LHCN-M2 (cell line): ENCODE measurements at places on chromosomes 16 and 17. TPM values are rescaled to one million over a fixed set of nuclear protein-coding genes. Genes with fewer than 3 reads are reported as not detected.

DNA sequence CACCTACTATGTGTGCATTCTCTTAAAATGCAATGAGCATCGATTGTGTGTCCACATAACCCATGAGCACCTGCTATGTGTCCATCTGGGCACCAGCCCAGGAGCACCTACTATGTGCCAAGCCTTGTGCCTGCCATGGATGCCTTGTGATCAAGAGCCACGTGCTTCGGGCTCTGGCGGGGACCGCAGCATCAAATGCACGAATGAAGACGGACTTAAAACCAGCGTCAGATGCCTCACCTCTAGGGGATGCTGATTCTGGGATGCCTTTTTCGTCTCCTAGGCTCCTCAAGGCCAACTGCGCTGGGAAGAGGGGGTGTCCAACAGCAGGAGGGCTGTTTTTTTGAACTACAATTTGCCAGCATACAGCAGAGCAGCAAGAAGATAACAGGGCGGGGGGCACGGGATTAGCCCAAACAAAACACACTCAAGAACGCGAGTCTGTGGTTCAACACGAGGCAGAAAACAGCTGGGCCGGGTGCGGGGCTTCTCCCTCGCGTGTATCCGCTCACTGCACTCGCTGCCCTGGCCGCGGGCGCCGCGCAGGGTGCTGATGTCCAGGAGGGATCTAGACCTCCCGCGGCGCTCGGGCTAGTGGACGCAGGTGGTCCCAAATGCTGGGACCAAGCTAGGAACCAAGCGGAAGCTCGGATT, 1.2 kb upstream of the GLIS2 start:
- DNase-seq, result peak; percentile 47

SLC47A1 gene
- 0.17 TPM in 1 of 2 replicates, not detected in the other for total RNA-seq

WDR90 gene
- 23.4 and 29.1 TPM in 2 replicates for total RNA-seq

- DNase-seq, result no peak
Measured at GRCh38 chr16:55510185-55510805, 1.4 kb downstream of the LPCAT2 start.

- peak; percentile 54 for DNase-seq
Measured at GRCh38 chr16:87806641-87807546, 41.1 kb upstream of the KLHDC4 start.

UTP4 gene
- 24.3 and 28.5 TPM in 2 replicates for total RNA-seq

DNA sequence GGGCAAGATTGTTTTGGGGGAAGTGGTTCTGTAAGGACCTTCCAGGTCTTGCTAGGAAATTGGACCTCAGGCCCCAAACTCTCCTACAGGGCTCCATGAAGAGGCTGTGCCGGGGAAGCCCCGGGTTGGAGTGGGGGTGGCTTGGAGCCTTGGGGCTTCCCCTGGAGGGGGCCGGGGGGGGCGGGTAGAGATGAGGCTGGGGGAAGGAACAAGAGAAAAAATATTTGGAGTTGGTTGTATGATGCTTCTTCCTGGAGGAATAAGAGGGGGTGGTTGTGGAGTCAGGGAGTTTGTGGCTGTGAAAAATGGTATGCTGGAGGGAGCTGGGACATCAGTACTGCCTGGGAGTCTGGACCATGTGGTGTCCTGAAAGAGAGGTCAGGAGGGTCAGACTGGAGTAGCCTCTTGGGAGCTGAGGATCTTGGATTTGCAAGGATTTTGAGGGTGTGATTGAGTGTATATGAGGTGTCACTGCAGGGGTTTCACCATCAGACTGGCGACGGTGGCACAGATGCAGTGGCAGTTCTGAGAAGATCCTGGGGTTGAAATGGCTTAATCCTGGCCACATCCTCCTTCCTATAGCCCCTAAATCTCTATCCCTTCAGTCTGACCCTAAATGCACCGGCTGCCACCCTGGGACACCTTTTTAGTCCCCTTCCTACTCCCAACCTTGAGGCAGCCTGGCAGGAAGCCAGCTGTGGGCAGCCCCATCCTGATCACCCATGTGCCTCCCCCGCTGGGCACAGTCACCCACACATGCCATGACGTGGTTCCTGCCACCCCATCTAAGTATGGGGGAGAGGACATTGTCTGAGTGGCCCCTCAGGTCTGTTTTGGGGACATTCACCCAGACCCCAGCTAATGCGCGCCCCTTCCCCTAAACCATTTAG, 10.9 kb downstream of the RARA start:
- DNase-seq, result no peak

GRCh38 chr16:20042848-20043247, 30.8 kb downstream of the GPR139 start:
- peak; percentile 5 for DNase-seq

DNA sequence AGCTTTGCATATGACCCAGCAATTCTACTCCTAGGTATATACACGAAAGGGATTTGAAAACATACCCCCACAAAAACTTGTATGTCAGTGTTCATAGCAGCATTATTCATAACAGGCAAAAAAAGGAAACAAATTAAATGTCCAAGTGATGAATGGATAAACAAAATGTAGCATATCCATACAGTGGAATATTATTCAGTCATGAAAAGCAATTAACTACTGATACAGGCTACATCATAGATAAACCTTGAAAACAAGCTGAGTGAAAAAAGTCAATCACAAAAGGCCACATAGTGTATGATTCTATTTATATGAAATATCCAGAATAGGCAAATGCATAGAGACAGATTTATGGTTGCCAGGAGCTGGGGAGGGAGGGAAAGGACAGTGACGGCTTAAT, 676 bp downstream of the EME1 start:
- no peak for DNase-seq

TMC5 gene
- total RNA-seq, result not detected in 2 replicates

- no peak for DNase-seq
Measured at GRCh38 chr17:59678918-59679317, 28.3 kb downstream of the PTRH2 start.

GRCh38 chr17:9959377-9959981, 54.4 kb upstream of the RCVRN start:
- no peak for DNase-seq

YBX2 gene
- not detected in 2 replicates for total RNA-seq

RNF43 gene
- total RNA-seq, result not detected in 2 replicates

DNA sequence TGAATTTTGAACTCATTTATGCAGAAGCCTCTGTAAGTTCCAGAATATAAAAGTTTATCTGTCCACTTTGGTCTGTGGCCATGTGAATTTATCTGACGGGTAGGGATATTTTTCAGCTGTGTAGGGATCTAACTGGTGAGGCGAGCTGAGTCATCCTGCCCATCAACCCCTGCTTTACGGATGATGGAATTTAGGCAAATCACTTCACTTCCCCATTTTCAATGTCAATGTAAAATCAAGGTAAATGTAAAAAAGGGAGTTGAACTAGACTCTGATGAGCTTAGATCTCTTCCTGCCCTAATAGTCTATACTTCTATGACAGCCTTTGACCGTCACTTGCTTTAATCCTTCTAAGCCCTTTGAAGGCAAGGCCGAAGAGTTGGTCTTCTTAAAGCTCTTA, 2.6 kb downstream of the SLC16A6 start:
- no peak for DNase-seq

- DNase-seq, result no peak
Measured at GRCh38 chr17:69561462-69561861, 147.0 kb downstream of the MAP2K6 start.

CCDC78 gene
- total RNA-seq, result 5.1 and 7.0 TPM in 2 replicates

FN3K gene
- total RNA-seq, result 0.23 and 3.1 TPM in 2 replicates

- no peak for DNase-seq
Measured at GRCh38 chr16:26756633-26757032, 310.1 kb upstream of the C16orf82 start.

DNA sequence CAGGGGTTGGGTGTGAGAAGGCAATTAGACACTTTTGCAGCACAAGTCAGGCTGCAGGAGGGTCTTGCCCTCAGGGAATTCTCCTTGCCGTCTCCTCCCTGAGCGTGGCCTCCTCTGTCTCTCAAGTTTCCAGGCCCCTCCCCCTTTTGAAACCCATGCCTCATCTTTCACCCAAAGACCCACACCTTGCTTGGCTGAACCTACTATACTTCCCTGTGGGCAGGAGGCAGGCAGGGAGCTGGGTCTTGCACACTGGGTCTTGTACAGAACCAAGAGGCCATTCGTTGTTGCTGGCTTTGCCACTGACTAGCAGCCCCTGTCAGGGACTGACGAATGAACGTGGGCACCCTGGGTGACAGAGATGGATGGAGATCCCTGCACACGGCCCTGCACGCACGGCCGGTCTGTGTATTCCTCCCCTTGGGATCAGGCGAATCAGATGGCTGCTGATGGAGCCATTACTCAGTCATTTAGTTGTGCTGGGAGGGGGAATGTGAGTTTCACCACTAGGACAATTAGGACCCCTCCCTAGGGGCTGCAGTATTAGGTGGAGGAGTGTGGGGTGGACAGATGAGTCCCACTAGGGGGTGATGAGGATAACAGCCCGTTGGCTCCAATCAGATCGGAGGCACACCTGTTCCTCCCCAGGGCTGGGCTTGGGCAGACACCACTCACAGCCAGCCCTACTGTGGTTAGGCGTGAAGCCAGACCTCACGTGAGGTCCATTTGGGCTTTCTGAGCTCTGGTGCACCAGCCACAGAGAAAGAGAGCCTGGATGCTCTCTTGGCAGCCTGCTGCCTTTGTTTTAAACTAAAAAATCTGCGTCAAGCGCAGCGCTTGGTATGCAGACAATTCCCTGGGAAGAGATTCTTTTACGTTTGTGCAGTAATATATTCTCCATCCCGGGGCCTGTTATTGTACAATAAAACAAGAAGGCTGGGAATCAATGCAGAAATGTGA, 167.7 kb upstream of the WSCD1 start:
- DNase-seq, result no peak

GRCh38 chr16:81629896-81630634, 149.0 kb upstream of the PLCG2 start:
- DNase-seq, result no peak

DNA sequence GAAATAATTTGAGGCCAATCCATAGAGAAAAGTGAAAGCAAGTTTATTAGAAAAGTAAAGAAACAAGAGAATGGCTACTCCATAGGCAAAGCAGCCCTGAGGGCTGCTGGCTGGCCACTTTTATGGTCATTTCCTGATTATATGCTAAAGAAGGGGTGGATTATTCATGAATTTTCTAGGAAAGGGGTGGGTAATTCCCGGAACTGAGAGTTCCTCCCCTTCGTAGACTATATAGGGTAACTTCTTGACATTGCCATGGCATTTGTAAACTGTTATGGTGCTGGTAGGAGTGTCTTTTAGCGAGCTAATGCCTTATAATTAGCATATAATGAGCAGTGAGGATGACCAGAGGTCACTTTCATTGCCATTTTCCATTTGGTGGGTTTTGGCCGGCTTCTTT, 4.4 kb downstream of the DHRS7B start:
- DNase-seq, result no peak

DNA sequence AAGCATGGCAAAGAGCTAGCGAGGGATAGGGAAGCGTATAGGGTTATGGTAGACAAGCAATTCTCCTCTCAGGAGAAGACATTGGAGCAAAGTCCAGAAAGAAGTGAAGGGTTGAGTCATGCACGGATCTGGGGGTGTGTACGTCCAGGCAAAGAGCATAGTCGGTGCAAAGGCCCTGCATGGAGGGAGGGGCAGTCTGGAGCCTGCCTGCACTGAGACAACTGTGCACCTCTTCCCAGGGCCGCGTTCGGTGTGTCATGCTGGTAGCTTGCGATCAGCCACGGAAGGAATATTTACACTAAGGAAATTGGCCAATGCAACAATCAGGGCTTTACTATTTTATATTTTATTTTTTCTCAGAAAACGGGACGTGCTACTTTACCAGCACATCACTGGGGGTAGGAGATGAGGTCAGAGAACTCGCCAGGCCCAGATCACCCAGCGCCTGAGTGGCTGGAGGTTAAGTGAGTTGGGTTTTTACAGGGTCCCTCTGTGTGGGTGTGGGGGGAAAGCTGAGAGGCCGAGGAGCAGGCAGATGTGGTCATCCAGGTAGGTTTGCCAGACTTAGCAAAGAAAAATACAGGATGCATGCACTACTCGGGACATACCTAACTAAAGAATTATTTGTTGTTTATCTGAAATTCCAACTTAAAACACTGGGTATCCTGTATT, 6.7 kb upstream of the B9D1 start:
- DNase-seq, result no peak

GRCh38 chr16:56950881-56951771, 10.6 kb upstream of the CETP start:
- peak; percentile 58 for DNase-seq

DNA sequence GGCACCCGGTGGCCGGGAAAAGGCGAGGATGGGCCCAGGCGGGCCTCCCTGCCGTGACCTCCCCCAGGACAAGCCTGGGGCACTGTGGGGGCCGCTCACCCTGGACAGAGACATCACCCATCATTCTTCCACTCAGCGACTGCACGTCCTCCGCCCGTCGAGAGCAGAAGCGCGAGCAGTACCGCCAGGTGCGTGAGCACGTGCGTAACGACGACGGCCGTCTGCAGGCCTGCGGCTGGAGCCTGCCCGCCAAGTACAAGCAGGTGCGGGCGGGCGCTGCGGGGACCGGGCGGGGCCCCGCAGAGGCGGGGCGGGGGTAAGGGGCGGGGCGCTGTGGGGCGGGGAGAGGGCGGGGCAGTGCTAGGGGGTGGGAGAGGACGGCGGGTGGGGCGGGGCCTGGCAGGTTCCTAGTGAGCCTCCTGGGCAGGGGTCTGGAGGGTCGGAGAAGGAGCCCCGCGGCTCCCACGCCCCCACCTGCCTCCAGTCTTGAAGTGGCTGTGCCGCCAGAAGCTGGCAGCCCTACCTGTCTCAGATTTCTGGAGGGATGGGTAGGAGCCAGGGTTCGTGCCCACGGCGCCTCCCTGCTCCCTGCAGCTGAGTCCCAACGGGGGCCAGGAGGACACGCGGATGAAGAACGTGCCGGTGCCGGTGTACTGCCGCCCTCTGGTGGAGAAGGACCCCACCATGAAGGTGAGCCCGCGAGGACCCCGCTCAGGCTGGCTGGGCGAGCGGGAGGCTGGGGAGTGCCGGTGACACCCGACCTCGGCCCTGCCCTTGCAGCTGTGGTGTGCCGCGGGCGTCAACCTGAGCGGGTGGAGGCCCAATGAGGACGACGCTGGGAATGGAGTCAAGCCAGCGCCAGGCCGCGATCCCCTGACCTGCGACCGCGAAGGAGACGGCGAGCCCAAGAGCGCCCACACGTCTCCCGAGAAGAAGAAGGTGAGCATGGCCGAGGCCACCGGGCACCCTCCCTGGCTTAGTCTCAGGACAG, 7.5 kb downstream of the NME3 start:
- DNase-seq, result no peak

GRCh38 chr16:20871941-20872815, 28.0 kb downstream of the DCUN1D3 start:
- no peak for DNase-seq

- DNase-seq, result no peak
Measured at GRCh38 chr17:51006601-51007000, 114.1 kb downstream of the SPAG9 start.

DNA sequence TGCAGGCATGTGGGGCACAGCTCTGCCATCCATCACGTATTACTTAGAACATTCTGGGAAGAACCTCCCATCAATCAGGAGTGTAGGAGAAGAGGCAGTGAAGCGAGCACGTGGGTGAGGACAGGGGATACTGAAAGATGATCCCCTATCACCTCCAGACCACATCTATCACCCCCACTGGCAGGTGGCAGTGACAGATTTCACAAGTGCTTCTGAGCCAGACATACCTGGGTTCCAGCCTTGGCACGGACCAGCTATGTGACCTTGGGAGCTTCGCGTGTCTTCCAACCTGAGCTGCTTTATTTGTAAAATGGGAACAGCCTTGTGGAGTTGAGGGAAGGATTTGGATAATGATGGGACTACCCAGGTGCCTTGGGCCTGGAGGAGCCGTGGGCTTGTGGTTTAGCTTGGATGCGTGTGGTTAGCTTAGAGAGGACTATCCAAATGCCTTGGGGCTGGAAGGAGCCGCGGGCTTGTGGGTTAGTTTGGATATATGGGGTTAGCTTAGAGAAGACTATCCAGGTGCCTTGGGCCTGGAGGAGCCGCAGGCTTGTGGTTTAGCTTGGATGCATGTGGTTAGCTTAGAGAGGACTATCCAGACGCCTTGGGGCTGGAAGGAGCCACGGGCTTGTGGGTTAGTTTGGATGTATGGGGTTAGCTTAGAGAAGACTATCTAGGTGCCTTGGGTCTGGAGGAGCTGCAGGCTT, 206.4 kb downstream of the ENGASE start:
- no peak for DNase-seq
